Dermis microvascular lymphatic vessel endothelial cell (primary cell): ENCODE measurements at places on chromosomes 16 and 17. TPM values are rescaled to one million over a fixed set of nuclear protein-coding genes. Genes with fewer than 3 reads are reported as not detected.

The MT1G gene
- not detected in 2 replicates for total RNA-seq

The PYY gene
- not detected in 2 replicates for total RNA-seq

The ZNF23 gene
- 2.4 and 3.8 TPM in 2 replicates for total RNA-seq

The C16orf74 gene
- total RNA-seq, result 3.7 and 9.6 TPM in 2 replicates

The ARL5C gene
- total RNA-seq, result not detected in 2 replicates

The LITAFD gene
- total RNA-seq, result not detected in 2 replicates

The TRAPPC2L gene
- 48.1 and 51.5 TPM in 2 replicates for total RNA-seq

The ZP2 gene
- 0.13 TPM in 1 of 2 replicates, not detected in the other for total RNA-seq

The TMEM106A gene
- total RNA-seq, result 1.2 and 1.9 TPM in 2 replicates

The SEPTIN12 gene
- total RNA-seq, result not detected in 2 replicates

The NUP88 gene
- total RNA-seq, result 72.4 and 94.0 TPM in 2 replicates

The CIITA gene
- under 0.01 and 0.13 TPM in 2 replicates for total RNA-seq
